ENCODE measurements at places on chromosomes 4 and X.

DNA sequence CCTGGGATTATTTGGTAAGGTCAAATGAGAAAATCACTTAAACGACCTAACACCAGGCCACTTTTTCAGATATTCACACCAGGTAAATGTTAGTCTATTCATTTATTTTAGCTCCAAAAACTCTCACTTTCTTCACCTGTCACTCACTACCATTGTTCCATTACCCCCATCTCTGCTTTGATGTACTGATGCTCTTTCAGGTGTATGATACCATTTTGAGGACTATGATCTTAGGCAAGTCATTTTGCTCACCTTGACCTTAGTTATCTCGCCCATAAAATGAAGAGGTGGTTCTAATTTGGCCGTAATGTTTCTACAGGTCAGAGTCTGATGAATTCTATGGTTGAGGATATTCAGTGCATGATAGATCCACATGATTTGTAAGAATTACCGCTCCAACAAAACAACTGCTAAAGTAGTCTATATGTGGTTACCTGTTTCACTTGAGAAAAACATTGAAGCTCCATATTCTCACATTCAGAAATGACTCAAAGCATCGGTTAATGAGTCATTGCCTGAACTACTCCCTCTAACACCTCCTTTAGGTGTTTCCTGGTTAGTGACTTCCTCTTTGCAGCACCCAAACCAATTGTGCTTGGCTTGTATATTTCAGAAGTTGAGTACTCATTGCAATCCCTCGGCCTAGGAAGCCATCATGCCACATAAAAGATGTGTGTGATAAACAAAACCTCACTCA lies 4.5 kb downstream of the DTHD1 start:
- DNase-seq = no peak

- DNase-seq = no peak
Observed at GRCh38 chr4:185634066-185634652, 98.9 kb upstream of the PDLIM3 start.

- no peak for DNase-seq
Observed at GRCh38 chr4:128868758-128869157, 59.3 kb downstream of the JADE1 start.

DNA sequence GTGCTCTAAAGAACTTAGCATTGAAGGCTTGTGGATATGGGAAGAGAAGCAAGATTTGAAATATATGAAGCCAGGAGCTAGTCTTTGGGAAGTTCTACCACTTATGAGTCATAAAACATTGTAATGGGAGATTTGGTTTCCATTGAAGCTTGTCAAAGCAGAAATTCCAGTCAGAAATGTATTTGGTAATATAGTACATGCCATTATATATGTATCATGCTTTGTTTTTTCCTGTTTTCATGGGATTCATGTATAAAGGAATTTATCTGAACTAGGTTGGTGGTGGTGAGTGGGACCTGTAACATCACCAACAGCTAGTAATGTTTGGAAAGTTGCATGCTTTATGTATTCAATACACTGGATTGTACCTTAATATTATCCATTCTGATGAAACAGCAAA lies 14.6 kb upstream of the DCAF8L2 start:
- DNase-seq = no peak

GRCh38 chr4:53844551-53844950 lies 219.9 kb downstream of the CHIC2 start:
- DNase-seq = no peak

DNA sequence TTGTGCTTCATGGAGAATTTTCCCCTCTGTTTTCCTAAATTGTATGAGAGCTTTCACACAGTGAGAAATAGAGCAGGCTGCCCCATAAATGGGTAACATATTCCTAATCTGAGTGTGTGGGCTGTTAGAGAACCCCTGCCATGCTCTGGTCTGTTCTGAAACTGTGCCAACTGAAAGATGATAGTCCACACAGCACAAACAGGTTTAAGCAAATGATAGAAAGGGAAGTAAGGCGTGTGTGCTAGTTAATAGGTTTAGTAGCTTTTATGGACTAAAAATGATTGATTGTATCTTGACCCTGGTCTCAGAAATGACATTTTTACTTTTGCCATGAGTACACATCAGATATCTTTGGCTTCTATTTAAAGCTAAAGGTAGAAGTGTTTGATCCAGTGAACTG lies 106.2 kb downstream of the PRRG1 start:
- no peak for DNase-seq

DNA sequence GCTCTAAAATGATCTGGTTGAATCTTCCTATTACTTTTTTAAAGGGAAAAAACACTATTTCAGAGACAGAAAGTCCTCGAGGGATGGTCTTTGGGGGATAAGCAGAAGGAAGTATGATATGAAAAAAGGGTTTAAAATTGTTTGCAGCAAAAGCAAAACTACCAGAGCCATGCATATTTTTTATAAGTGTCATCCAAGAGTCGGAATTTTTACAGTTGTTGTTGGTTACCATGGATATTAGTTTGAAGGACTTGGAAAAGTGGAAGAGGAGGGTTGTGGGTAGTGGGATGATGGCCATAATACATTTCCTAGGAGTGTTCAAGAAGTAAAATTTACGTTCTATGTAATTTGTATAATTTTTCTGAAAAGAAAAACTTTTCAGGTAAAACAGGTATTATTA lies 134.4 kb downstream of the PCDH7 start:
- DNase-seq = no peak

- no peak for DNase-seq
Observed at GRCh38 chr4:75101906-75102786, 169.2 kb downstream of the PARM1 start.

- no peak for DNase-seq
Observed at GRCh38 chrX:132948648-132949260, 9.7 kb downstream of the HS6ST2 start.

DNA sequence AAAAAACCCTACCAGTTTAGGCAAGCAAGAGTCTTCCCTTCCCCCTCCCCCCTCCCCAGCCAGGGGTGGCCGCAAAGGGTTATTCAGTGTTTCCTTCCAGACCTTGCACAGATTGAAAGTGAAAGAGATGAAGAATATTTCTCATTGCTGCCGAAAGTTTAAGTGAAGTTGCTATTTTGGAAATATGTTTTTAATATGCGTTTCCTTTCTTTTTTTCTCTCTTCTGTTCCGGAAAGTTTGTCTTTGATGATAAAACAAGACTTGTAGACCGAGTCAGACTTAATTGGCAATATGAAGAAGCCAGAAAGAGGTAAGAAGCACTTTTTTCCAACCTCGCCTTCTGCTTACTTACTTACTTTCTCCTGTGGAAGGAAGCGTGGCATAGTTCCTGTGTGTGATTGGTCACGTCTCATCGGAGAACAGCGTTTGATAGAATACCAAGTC lies 58.5 kb upstream of the CLCN4 start:
- no peak for DNase-seq

DNA sequence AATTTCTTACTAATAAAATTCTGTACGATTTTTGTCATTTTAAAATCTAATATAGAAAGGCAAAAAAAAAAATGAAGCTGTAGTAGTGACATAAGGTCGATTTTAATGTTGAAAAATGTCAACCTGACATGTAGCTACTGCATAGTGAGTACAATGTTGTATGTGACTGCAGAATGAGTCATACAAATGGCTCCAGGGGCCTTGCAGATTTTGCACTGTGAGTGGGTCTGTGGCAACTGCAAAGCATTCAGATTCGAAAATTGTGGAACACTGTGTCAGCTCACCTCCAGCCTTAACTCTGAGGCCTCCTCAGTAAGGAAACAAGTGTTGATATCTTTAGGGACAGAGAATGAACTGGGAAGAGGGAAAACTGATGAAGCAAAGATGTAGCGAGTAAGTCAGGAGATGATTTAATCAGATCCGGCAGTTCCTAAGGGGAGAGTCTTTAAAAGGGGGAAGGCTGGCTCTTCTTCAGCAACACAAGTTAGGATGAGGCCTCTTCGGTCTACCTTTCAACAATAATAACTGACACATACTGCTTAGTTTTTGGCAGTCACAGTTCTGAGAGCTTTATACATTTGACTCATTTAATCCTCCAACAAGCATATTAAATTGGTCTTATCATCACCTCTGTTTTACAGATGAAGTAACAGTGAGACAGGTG lies 24.9 kb downstream of the TKTL2 start:
- peak; percentile 5 for DNase-seq

GRCh38 chrX:46321676-46322075 lies 223.5 kb downstream of the ZNF674 start:
- no peak for DNase-seq

DNA sequence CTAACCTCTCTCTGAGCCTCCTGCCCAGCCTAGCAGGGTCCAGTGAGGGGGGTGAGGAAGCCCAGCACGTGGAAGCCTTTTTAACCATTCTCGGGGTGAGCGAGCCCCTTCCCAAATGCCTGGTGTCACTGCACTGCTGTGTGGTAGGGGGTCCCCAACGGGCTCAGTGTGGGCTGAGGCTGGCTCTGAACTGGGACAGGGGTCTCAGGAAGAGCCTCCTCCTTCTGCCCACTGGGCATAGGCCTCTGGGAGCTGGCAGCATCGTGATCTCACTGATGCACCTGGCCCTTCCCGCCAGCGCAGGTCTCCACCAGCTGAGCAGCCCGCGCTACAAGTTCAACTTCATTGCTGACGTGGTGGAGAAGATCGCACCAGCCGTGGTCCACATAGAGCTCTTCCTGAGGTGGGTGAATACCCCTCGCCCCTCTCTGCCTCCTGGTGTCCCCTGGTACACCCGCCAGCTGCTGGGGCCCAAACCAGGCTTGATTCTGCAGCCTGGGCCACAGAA lies 12.6 kb downstream of the HTRA3 start:
- DNase-seq = no peak

Measured in caudate nucleus (tissue), 63 donors.